ENCODE measurements at places on chromosomes 1 and 21. TPM values are rescaled to one million over a fixed set of nuclear protein-coding genes. Genes with fewer than 3 reads are reported as not detected.
A peak's percentile ranks its signal among the peaks of the same experiment; 100 is the strongest.

Gene TCEANC2
- total RNA-seq, result 5.4 TPM

Gene OR2L8
- total RNA-seq, result not detected

Gene BRDT
- total RNA-seq, result not detected

GRCh38 chr1:50237056-50237455, 128.3 kb downstream of the ELAVL4 start:
- no peak for DNase-seq

DNA sequence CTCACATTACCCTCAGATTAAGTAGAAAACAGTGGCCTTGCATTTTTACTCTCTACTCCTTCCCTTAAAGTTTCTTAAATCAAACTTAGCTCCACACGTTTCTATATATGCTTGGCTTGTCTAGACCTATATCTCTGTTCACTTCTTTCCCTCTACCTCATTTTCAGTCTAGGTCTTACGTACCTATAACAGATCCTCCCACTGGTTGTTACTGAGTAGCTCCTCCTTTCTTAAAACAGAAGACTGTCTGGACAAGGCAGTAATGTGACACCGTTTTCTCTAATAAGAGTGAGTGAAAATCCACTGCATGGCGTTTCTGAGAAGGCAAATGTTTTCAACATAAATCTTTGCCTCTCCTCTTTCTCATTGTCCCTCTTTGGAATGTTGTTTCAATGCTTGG, 211.7 kb upstream of the POGK start:
- no peak for DNase-seq

DNA sequence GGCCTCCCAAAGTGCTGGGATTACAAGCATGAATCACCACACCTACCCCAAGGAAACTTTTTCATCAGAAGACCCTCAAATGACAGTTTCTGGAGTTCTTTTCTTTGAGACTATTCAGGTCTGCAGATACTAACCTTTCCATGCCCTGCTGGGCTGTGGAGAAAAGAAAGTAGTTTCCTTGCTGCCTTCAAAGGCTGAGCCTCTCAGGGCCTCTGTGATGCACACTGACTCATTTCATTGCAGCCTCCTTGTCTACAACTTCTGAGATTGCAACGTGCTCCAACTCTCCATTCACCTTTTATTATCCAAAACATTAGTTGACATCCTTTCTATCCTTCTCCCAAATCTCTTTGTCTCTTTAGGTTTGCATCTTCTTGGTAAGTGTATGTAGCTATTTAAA, 8.8 kb upstream of the SAMSN1 start:
- DNase-seq, result peak; percentile 23

GRCh38 chr1:48673332-48674105, 103.2 kb downstream of the BEND5 start:
- DNase-seq, result no peak

- DNase-seq, result no peak
These were observed 330.1 kb downstream of the PLPP3 start for GRCh38 chr1:56249234-56249633.

- no peak for DNase-seq
These were observed at the start of gene VCAM1 for GRCh38 chr1:100719490-100719889. Gene VCAM1 (plus strand): TSS chr1:100719742. CDS start chr1:100719861, 119 bp downstream.

Measured in fibroblast of the aortic adventitia (primary cell).